ENCODE measurements at places on chromosomes 4 and X. TPM values are rescaled to one million over a fixed set of nuclear protein-coding genes. Genes with fewer than 3 reads are reported as not detected.
A peak's percentile ranks its signal among the peaks of the same experiment; 100 is the strongest.

DNA sequence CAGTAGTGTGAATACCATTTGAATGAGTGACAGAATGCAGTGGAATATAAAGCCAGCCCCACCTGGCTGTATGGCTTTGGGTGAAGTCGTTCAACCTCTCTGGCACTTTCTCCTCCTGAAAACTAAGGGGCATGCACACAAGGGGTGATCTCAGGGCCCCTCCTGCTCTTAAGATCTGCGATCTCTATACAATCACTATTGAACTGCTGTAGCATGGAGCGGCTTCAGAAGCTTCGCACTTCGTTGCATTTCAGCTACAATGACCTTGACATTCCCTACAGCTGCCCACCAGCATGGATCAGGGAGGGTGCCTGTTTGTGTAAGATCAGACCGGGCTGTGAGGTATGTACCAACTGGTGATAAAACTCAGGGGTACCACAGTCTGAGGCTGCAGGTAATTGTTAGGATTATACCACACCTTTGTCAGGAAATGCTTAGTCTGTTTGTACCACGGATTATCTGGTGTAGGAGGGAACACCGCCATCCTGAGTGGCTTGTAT is 85.2 kb downstream of the AASDH start:
- DNase-seq = no peak

GRCh38 chr4:107402291-107402690 is 317.7 kb downstream of the PAPSS1 start:
- no peak for DNase-seq

DNA sequence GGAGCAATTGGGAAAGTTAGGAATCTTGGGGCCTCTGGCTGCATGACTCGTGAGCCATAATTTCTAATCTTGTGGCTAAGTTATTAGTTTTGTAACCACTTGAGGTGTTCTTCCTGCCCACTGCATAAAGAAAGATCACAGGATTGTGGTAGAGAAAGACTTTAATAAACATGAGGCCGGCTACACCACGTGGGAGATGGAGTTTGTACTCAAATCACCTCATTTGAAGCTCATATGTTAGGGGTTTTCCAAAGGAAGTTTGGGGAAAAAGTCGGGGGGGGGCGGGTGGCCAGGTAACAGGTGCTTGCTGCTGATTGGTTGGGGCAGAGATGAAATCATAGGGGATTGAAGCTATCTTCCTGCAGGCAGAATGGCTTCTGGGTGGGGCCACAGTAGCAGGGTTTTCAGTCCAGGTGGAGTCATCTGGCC is 287.8 kb downstream of the ZNF674 start:
- DNase-seq = no peak

GRCh38 chr4:121943941-121944340 is 7.9 kb downstream of the TRPC3 start:
- no peak for DNase-seq

DNA sequence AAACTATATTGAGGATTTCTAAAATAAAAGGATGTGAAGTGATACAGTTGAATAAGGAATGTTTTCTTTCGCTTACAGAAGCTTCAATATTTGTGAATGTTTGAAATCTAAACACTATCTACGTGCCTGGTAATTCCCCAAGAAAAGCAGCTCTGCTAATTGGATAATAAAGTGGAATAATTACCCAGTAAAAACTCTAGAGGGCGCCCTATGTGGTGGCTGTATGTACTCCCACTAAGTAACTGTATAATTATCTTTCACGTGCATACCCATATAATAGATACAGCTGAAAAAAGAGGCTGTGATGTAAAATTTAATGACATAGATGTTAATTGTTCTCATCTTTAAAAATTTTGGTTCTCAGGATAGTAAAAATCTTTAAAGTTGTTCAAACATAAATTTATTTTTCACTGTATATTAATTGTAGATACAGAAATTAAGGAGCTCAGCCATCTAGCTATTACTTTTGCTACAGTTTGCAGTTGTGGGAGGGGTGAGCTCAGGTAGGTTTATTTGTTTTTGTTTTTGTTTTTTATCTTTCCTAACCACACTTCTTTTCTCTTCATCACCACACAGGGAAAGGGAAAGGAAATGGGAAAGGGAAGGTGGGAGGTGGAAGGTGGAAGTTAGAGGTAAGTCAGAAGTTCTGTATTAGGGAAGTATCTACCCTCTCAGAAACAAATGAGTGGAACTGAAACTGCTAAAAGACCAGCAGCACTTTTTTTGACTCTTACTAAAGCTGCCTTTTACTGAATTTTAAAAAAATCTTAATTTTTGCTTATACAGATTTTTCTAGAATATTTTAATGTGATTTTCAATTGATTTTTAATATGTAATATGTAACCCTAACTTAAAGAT is 151.7 kb upstream of the RPS6KA6 start:
- no peak for DNase-seq

DNA sequence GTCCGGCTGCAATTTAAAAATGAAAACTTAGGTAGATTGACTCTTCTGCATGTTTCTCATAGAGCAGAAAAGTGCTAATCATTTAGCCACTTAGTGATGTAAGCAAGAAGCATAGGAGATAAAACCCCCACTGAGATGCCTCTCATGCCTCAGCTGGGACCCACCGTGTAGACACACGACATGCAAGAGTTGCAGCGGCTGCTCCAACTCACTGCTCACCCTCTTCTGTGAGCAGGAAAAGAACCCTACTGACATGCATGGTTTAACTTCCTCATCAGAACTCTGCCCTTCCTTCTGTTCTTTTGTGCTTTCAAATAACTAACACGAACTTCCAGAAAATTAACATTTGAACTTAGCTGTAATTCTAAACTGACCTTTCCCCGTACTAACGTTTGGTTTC is 41.0 kb downstream of the MAP7D3 start:
- no peak for DNase-seq

The EGF gene
- 8.8 TPM for total RNA-seq

The PDK3 gene
- total RNA-seq = 23.9 TPM

GRCh38 chr4:1445716-1446445 is 39.6 kb upstream of the NKX1-1 start:
- DNase-seq = no peak

DNA sequence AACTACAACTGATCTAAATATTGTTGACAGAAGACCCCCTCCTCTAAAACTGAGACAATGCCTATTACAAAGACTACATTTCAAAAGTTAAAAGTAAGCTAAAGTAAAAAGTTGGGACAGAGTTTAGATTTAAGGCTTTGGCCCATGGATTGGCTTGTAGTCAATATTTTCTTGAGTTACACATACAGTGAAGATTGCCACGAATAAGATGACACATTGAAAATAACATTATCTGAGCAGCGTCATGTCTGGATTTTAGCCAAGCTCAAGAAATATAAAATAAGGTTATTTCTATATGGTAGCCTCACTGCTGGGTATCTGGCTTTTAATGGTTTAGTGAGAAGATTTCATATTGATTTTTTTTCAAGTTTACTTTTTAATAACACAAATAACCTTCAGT is 266.2 kb upstream of the LDB2 start:
- no peak for DNase-seq

GRCh38 chrX:153609917-153610835 is 11.2 kb upstream of the CCNQ start:
- peak; percentile 92 for DNase-seq

DNA sequence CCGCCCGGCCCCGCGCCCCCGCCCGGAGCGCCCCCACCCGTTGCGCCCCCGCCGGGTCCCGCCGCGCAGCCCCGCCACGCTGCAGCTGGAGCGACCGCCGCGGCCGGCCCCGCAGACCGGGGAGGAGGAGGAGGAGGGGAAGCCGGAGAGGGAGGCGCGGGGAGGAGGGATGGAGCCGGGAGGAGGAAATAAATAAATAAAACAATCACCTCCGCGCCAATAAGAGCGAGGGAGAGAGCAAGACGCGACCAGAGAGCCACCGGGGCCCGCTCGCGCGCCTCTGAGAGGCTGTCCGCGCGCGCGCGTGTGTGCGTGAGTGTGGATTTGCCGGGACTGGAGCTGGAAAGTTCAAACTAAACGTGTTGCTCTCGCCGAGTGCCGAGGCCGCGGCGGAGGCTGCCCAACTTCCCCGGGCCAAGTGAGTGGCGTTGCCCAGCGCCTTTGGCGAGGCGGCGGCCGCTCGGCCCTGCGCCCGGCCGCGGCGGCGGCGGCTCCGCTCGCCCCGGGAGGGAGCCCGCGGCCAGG is 2184.4 kb upstream of the TENM3 start:
- peak; percentile 19 for DNase-seq

DNA sequence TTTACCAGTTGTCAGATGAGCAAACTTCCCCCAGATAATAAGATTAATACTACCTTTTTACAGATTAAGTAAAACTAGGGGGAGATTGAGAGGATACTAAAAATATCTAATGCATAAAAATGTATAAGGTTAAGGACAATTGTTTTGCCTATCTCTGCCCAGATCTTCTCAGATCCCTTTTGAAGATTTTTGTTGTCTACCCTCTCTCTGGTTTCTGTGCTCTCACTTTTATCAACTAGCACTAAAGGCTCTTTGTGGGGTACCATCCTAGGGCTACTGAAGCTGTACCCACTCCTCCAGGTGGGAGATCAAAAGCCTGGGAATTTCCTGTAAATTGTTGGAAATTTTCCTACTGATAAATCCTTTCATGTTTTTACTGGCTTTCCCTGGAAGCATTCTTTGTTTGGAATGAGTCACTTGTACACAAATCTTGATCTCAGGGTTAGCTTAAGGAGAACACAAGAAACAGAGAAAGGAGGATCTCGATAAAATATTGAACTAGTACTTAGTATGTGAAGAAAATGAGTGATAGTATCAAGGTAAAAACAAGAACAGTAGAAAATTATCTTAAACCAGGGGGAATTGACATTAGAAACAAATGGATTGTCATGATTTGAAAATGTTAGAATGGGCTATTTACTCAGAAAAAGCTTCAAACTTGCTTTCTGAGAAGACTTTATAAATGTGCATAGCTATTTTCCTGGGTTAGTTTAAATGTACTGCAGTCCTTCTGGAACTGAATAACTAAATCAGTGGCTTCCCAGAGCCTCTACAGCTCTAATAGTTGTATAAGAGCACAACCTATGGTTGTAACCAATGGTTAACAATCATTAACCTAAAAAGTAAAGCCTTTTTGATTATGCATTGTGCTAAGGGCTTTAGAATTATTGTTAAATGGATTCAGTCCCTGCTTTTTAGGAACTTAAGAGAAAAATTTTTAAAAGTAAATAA is 679.9 kb upstream of the MAGEB2 start:
- no peak for DNase-seq

- DNase-seq = no peak
Observed at GRCh38 chr4:23149815-23150214, 457.1 kb downstream of the GBA3 start.

GRCh38 chr4:170202721-170203120 is 113.0 kb upstream of the AADAT start:
- no peak for DNase-seq

GRCh38 chr4:120723986-120724385 is 198.5 kb downstream of the PRDM5 start:
- no peak for DNase-seq

The SPON2 gene
- 14.8 TPM for total RNA-seq

DNA sequence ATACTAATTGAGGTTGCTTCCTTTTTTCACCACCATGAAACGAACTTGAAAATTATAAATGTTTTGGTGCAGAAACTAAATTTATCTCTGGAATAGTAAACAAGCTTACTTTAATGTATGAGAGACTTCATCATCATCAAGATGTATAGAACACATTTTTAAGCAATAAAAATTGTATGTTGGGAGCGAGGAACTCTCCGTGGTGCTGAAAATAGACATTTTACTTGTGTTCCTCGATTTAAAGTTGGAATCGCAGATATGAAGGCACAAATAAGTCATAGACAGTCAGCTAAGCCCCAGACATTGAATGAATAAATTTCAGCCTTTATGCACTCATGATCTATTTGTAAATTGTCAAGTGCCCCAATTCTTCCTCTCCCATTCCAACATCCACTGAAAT is 310.7 kb downstream of the STK32B start:
- no peak for DNase-seq

- DNase-seq = no peak
Observed at GRCh38 chr4:108900018-108900580, 137.2 kb upstream of the ETNPPL start.
